SJSA1 (cell line): ENCODE measurements at places on chromosomes 1 and 21.

DNA sequence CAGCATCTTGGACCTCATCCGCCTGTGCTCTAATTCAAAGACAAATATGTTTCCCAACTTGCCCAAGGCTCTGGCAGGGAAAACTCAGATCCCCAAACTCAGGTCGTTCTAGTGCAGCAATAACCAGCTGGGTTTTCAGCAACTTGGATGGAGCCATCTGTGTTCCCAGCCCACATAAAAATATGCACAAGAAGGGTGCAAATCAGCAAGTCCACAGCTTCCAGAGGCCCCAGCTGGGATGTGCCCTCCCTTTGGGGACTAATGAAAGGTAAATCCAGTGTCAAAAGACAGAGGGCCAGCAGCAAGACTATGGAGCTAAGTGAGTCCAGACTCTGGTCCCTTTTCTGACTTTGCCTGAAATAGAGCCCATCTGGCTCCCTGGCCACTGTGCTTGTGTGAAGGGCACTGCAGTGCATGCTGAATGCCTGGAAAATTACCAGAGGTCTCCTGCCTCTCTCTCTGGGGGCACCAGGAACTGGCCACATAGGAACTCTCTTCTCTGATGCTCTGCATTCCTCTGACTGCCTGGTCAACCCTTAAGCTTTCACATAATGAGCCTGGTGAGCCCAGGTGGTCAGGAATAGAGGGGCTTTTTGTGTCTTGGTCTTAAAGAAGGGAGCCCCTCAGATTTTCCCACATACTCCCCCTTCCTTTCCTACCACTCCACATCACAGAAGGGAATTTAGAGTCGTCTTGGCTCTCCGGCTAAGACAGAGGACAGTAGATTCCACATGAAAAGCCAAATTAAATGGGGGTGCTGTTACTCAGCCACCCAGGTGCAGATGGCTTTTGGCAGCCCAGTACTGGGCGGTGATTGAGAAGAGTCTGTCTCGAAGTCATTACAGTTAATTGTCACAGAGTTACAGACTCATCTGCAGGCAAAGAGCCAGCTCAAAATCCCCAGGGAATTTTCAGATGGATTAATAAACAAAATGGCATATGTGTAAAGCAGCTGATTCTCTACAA lies 88.1 kb upstream of the C1orf21 start:
- no peak for DNase-seq

GRCh38 chr21:31914472-31914871 lies 41.7 kb downstream of the HUNK start:
- DNase-seq: no peak

DNA sequence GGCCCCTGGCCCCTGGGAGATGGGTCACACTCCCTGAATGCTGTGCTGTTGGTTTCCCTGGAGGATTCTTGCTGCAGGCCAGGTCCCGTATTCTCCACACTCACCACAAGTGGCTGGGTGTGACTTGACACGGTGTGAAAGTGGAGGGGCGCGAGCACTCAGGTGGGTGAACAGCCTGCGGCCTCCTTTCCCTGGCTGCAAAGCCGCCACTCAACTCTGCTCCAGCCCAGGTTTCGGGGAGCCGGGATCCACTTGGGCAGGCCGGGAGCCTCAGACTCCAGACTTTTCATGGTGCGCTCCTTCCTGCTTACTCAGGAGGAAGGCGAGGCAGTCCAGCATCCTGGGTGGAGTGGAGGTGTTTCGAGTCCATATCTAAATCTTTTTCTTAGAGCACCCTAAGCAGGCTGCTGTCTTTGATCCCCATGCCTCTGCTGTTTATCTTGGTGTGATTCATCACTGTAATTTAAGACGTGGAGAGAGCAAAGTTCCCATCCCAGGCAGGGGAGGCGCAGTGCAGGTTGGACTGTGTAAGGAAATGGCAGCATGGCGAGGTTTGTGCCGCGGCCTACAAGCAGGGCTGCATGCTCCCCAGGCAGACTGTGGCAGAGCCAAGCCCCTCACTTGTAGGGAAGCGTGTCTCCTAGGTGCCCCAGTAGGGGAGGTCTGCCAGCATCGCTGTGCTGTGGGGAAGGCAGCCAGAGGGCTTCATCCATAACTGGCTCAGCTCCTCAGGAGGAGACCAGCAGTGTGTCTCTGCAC lies 29.6 kb downstream of the VANGL1 start:
- DNase-seq: no peak

- no peak for DNase-seq
These were observed 16.9 kb upstream of the QSOX1 start for GRCh38 chr1:180137776-180138175.

DNA sequence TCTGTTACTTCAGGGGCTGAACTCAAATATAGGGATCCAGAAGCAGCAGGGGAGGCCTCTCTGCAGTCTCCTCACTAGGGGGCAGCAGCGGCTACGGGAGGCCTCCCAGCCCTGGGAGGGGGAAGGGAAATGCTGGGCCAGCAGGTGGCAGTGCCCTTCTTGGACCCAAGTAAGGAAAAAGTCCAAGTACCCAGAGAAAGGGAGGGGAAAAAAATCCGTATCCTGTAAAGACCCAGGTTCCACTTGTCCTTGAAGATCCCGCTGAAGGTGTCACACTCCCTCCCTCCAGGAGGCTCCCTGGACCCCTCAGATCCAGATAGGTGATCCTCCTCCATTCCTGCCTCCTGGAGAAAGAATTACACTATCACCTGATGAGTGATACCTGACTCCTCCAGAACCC lies 14.1 kb upstream of the NUAK2 start:
- peak; percentile 84 for DNase-seq

DNA sequence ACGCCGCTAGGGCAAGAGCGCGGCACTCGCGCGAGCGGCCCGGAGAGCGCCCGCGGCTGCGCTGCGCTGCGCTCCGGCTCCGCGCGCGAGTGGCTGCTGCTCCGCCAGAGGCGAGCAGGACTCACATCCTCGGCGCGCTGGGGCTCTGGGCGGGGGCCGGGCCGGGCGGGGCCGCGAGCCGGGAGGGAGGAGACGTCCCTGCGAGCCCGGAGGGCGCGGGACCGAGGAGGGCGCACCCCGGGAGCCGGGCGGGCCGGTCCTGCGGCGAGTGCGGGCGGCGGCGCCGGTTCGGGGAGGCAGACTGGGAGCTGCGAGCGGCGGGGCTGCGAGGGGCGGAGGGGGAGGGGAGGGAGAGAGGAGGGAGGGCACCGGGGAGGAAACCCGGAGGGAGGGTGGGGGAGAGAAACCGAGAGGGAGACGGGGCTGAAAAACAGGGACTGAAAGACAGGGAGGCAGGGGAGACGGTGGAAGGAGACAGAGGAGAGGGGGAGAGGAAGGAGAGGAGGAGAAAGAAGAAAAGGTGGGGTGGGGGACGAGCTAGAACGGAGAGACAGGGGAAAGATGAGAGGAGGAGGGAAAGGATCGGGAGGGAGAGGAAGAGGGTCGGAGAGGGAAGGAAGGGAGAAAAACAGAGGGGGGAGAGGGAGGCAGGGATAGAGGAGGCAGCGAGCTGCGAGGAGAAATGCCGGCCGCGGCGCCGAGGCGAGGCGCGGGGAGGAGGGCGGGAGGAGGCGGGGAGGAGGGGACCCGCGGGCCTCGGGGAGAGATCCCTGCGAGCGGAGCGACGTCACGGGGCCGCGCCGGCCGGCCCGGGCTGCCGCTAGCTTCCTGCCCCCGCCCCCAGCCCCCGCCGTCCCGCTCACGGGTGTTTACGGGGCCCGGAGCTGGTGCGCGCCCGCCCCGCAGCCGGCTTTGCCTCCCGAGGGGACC lies at the start of gene CAMK2N1:
Gene CAMK2N1, minus strand, starts transcription at position 684 of the 930 bp plus-strand sequence. CDS start 831 bp downstream, outside the sequence.
- DNase-seq: peak; percentile 59

GRCh38 chr1:119606394-119606793 lies 41.7 kb downstream of the ZNF697 start:
- DNase-seq: no peak

DNA sequence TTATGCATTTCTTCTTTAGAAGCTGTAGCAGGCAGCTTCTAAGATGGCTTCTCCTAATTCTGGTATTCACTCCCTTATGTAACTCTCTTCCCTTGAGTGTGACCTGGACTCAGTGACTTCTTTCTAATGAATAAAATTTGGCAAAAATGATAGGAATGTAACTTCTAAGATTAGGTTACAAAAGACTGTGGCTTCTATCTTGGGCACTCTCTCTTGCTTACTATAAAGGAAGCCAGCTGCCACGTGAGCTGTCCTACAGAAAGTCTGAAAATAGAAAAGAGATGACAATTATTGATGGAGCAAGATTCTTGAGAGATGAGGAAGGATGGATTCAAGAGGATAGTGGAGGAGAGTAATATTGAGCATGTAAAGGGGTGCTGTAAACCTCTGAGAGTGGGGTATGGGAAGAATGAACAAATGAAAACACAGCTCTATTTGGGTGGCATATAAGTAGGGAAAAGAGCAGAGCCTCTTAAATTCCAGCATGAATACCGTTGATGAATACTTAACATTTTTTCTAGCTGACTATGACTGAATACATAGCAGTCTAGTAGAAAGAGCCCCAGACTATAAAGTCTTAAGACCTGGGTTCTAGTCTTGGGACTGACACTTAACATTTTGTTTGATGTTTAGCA lies 5.5 kb downstream of the TSEN15 start:
- peak; percentile 84 for DNase-seq

- no peak for DNase-seq
These were observed 97.2 kb downstream of the DMRTA2 start for GRCh38 chr1:50326026-50326425.

GRCh38 chr1:229665912-229666558 lies 40.0 kb downstream of the URB2 start:
- no peak for DNase-seq

GRCh38 chr1:34696230-34696629 lies 58.6 kb upstream of the GJB5 start:
- DNase-seq: no peak

- DNase-seq: no peak
These were observed 125.2 kb upstream of the KIAA0040 start for GRCh38 chr1:175317779-175318178.

- no peak for DNase-seq
These were observed 239.6 kb upstream of the FOXD3 start for GRCh38 chr1:63082766-63083165.

GRCh38 chr21:33904041-33904440 lies 11.6 kb downstream of the ATP5PO start:
- DNase-seq: no peak

DNA sequence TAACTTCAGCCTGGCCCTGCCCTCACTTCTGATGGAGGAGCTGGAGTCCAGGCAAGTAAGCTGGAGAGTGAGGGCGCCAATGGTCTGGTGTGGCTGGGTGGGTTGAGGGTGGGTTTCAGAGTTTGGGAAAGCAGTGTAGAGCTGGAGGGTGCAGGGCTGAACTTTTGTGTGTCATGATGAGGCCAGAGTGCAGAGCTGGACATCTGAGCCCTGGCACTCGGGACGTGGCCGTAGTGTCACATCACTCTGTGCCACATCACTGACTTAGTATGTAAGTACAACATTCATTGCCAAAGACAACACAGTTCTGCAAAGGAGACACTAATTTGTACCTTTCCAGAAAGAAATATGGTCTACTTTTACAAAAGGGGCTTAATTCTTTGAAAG lies 15.8 kb downstream of the SPATA46 start:
- no peak for DNase-seq

DNA sequence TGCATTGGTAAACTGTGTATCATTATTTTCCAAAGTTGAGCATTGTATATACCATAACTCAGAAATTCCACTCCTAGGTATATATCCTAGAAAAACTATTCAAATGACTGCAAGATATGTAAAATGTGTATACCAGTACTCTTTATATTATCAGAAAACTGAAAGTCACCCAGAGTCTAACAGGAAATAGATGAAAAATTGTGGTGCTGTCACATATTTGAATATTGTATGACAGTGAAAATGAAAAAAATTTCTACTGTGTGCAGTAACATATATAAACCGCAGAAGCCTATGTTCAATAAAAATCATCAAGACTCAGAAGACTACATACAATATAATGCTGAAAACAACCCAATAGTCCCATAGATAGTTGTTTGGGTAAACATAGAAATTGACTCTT lies 74.4 kb upstream of the LYPLAL1 start:
- DNase-seq: no peak

DNA sequence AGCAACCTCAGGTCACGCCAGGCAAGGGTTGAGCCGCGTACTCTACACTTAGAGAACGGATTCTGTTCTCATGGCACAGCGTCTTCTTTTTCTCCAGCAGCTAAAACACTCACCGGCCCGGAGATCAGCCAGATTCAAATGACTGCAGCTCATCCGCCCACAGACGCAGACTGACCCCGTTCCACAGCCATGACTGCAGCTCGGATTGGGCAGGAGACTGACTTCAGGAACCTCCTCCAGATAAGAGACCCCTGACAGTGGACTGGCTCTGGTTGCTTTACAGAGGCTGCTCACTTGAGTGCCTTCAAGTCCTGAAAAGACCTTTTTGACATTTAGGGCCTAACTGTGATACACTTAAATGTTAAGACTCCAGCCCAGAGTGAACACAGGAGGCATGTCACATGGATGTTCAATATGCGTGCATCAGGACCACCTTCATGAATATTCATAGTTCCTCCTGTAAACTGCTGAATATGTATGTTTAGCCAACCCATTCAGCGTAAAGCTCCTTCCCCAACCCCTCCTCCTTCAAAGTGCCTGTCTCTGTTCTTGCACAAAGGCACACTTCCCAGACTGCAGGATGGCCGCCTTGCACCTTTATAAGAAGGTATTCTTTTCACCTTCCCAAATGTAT lies 42.6 kb downstream of the BACE2 start:
- DNase-seq: no peak

- DNase-seq: no peak
These were observed 53.2 kb upstream of the RAB4A start for GRCh38 chr1:229217716-229218115.

GRCh38 chr1:7641587-7642417 lies 129.3 kb upstream of the VAMP3 start:
- DNase-seq: no peak

GRCh38 chr1:12204140-12204539 lies 25.7 kb upstream of the VPS13D start:
- no peak for DNase-seq

DNA sequence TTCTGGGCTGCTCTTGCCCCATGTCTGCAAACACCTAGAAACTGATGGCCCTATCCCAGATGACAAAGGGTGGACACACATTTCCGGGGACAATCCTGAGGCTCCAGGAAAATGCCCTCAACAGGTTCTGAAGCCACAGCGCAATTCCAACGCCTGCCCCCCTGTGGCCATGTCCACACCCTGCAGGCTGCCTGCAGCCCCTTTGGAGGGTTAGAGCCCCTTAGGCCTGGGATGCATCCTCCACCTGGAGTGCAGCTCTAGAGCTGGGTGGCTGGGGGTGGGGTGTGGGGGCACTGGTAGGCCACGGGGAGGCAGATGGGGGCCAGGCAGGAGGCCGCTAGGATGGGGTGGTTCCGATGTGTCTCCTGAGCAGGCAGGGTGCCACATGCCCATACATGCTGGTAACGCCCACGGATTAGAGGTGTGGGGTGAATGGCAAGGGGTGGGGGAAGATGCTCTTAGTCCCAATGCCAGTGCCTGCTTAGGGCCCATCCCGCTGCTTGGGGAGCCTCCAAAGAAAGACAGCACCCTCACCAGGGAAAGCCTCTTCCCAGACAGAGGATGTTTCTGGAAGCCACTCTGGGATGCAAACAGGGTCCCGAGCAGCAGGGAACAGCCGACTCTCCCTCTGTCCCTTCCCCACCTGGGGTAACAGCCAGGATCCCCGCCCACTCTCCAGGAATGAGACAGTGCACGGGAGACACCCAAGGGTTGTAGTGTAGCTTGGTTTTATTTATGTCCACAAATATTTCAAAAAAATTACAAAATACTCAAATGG lies 34.0 kb downstream of the SLC45A1 start:
- DNase-seq: peak; percentile 18

GRCh38 chr1:22673486-22674409 lies 20.7 kb downstream of the C1QB start:
- peak; percentile 46 for DNase-seq

- DNase-seq: no peak
These were observed 53.9 kb downstream of the PRDX6 start for GRCh38 chr1:173530795-173531693.
